GM23248 (cell line): ENCODE measurements at places on chromosomes 4 and X.

- DNase-seq, result no peak
These were observed 183.2 kb upstream of the HS3ST1 start for GRCh38 chr4:11611868-11612267.

DNA sequence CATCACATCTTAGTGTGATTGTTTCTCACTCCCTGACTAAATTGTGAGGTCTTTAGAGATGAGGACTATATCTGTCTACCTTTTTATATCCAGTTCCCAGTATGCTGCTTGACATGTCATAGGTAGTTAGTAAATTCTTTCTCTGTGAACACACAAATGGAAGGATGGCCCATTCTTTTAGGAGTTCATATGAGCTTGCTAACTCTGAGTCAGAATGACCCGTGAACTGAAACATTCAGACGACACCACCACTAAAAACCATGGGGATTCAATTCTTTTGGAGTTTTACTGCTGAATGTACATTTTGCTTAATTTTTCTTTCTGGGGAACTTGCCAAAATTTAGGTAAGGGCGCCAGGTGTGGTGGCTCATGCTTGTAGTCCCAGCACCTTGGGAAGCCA is 13.9 kb downstream of the OFD1 start:
- DNase-seq, result peak; percentile 57

- no peak for DNase-seq
These were observed at the start of gene CXCR3 for GRCh38 chrX:71618303-71618721. Gene CXCR3, minus strand, starts transcription at chrX:71618511. Its CDS starts 62 bp downstream, at chrX:71618449.

GRCh38 chrX:28589046-28589445 is 1.8 kb downstream of the IL1RAPL1 start:
- DNase-seq, result no peak

DNA sequence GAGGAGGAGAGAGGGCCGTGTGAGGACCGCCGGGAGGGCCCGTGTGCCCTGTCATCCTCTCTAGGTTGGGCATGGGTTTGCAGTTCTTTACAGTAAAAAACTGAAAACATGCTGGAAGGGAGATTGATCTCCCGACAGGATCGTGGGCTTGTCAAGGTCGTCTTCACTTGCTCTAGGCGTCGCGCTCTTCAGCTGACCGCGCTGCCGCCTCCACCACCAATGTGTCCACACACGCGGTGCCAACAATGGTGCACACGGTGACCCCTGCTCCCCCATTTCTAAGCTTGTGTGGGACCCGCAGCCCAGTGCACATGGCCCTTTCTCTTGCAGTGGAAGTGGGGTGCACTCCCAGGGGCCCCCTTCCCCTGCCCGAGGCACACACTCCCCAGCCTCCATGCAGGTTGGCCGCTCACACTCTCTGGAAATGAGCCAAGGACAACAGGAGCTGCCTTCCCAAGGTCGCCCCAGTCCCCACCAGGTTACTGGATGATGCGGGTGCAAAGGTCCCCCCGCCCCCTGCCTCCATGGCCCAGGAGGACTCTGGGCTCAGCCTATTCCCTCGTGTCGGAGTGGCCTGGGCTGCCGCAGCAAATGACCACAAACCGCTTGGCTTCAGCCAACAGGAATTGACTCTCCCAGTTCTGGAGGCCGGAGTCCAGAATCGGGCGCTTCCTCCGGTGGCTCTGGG is 1.7 kb upstream of the ZFP92 start:
- no peak for DNase-seq

GRCh38 chrX:98296129-98296528 is 1412.4 kb downstream of the RPA4 start:
- no peak for DNase-seq

DNA sequence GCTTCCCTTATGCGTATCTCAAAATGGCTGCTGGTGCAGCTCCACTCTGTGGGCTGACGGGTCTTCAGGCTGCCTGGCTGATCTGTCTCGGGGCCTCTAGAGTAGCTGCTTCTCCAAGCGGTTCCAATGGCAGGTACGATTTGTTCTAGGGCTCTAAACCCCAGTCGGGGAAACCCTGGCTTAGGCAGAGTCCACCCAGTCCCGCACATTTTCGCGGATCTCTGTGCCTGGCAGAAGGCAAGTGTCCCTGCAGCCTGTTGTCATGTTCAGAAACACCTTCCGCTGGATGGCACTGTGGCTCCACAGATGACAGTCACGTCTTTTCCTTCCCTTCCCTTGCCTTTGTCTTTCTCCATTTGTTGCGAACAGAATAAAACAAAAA is 54.4 kb downstream of the NBDY start:
- no peak for DNase-seq

GRCh38 chr4:10983268-10983667 is 298.7 kb upstream of the CLNK start:
- no peak for DNase-seq

DNA sequence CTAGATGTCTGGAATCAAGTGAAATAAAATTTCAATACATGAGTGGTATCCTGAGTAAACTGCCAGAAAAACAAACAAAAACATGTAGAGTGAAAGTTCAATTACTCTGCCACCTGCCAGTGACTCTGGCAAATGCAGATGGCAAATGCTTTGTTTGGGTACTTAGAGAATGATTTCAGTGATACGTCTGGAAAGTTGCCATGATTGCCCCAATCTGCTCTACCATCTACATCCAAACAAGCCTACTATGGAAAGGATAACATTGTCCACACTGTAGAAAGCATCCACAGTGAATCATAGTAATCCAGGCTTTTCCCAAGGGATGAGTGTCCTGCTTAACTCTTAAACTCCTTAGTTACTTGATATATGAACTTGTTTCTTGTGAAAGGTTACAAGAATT is 3.4 kb downstream of the SPATA4 start:
- peak; percentile 60 for DNase-seq

DNA sequence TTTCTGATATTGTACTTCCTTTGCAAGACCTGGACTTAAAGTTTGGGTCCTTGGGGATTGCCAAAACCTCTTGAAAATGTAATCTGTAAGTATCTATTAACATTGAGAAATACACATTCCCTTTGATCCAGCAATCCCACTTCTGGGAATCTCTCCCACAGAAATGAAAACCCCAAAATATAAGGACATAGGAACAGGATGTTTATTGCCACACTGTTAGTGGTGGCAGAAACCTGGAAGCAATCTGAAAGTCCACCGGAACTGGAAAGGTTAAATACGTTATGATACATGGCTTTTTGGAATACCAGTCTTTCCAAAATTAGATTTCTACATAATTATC is 71.2 kb upstream of the STX18 start:
- no peak for DNase-seq

DNA sequence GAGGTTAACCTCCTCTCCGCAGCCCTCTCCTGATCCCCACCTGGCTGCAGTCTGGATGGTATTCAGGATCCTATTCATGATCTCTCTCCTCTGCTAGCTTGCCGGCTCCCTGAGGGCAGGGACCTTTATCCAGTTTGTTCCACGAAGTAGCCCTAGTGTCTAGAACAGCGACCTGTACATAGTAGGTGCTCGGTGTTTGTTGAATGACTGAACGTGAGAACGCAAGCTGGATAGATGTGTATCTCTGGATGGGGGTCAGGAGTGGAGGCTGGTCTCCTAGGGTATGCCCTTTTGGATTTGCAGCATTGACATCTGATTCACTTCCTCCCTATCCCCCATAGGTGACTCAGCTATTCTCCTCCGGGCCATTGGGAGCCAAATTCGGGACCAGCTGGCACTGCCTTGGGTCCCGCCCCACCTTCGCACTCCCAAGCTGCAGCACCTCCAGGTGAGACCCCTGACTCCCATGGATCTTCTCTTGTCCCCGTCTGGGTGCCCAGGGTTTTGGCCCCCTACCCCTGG is 7.3 kb downstream of the CCDC22 start:
- peak; percentile 8 for DNase-seq

GRCh38 chr4:75412746-75413145 is 101.5 kb downstream of the RCHY1 start:
- DNase-seq, result no peak

- DNase-seq, result no peak
These were observed 96.3 kb upstream of the ENPP6 start for GRCh38 chr4:184313702-184314659.

GRCh38 chr4:72463724-72464123 is 105.3 kb downstream of the ADAMTS3 start:
- DNase-seq, result no peak

GRCh38 chrX:97846228-97846627 is 962.5 kb downstream of the RPA4 start:
- DNase-seq, result no peak

DNA sequence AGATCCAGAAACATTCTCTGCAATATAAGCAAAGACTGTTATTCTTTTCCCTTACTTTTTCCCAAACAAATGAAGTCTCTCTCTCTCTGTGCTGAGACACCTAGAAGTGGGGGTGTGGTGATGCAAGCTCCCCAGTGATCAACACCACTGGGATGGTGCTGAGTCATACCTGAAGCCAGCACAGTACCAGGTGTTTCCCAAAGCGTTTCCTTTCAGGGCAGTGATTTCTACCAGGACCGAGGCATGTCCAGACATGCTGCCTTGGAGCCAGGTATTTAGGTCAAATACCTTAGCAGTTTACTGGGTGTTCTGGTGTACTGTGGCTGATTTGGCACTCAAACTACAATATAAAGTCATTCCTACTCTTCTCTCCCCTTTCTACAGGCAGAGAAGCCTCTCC is 726.5 kb downstream of the FAM133A start:
- no peak for DNase-seq

- no peak for DNase-seq
These were observed 62.1 kb downstream of the FUNDC1 start for GRCh38 chrX:44480591-44480990.

DNA sequence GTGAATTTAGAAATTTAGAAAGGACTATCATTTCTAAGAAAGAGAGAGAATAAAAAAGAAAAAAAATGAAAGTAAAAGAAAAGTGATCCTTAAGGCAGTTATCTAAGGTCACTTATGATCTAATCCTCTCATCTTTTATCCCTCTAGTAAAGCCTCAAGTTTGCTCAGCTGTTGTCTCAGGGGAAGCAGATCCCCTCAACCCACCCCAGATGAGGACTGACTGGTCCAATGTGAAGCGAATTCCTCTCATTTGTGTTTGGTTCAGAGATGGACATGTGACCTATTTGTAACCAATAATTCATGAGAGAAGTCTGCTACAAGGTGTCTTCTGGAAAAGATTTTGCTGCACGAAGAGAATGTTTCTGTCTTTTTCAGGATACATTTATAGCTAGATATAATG is 1591.3 kb downstream of the ADGRL3 start:
- no peak for DNase-seq

DNA sequence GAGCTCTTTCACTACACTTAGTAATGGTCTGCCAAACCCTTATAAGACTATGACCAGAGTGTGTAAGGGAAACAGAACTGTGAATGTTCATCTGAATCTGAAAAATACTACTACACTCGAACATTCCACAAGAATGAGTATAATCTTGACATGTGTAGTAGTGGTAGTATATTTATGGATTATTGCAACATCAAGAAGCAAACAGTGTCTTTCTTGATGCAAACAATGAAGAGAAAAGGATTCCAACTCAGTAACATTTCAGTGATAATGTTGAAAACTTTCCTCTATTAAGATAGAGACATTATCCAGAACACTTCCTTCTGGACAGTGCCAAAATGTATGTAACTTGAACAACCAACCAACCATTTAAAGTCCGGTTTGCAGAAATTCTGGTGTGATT is 394.7 kb upstream of the CPEB2 start:
- DNase-seq, result no peak
